SK-MEL-5 (cell line): ENCODE measurements at places on chromosomes 4 and X.

DNA sequence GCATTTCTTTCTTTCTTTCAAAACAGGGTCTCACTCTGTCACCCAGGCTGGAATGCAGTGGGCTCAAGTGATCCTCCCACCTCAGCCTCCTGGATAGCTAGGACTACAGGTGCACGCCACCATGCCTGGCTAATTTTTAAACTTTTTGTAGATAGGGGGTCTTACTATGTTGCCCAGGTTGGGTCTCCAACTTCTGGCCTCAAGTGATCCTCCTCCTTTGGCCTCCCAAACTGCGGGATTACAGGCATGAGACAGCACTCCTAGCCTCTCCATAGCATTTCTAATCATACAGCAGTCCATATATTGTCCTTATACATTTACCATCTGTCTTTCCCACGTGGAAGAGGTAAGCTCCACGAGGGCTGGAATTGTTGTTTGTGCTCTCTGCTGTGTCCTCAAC is 2.0 kb upstream of the FHIP1A start:
- DNase-seq: no peak

DNA sequence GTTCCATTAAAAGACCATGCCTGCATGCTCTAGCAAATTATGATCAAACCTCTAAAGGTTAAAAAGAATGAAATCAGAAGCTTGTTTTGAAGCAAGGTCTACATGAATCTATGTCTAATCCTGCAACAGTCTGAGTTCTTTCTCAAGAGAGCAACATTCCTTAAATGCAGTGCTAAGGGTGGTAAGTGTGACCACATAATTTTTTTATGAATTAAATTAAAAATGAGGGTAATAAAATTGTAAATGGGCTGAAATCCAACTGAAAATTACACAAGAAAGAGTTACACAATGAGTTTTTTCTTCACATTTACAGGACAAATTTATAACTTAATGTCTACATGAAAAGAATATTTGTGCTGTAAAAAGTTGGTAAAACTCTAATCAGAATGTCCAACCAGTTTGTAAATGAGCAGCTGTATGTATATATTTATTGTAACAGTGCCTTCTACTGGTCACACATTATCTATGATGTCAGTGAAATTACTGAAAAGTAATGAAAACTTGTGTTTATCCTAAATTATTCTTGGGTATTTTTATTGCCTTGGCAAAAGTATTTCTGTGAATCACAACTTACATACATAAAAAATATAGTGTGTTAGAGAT is 336.3 kb upstream of the PITX2 start:
- DNase-seq: peak; percentile 5

DNA sequence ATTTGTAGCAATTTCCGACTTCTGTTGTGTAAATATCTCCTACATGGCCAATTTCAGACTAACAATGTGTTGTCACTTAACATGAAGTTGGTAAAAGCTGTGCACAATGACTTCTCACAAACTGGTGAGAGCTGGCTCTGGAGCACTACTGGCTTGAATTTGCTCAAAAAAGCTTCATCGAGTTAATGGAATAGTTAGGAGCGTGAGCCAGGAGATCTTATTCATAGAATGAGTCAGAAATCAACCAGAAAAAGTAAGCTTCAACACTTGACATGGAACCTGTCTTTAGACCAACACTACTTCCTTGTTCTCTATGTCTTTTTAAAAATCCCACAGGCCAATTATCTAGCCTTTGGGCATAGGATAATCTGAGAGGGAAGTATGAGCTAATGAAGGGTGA is 7.9 kb upstream of the CHRDL1 start:
- DNase-seq: no peak

DNA sequence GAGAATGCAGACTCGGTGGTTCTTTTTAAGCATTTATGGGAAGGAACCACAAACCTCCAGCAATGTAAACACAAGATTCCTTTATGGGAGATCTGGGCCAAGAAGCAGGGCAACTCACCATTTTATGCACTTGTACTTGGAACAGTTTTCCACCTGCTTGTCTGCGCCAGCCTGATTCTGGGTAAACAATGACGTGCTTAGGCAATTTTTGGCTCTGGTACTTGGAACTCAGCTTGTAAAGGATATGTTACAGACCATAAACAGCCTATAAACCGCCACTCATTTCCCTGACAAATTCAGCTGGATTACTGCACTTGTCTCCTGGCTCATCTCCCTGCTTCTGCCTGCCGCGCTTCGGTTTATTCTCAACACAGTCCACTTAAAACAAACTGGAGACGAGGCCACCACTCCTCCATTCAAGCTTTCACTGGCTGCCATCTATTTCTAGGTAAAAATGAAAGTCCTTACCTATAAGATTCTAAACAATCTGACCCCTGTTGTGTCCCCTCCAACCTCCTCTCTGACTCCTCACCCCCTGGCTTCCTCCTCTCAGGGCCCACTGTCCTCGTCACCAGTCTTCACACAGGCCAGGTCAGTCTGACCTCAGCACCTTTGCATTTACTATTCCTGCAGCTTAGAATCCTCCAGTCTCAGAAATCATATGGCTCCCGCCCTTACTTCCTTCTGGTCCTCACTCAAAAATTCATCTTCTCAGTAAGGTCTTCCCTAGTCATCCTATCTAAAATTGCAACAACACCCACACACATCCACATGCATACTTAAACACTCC is 205.9 kb upstream of the GALNT7 start:
- DNase-seq: no peak

GRCh38 chr4:145319751-145320150 is 139.4 kb upstream of the OTUD4 start:
- DNase-seq: no peak

DNA sequence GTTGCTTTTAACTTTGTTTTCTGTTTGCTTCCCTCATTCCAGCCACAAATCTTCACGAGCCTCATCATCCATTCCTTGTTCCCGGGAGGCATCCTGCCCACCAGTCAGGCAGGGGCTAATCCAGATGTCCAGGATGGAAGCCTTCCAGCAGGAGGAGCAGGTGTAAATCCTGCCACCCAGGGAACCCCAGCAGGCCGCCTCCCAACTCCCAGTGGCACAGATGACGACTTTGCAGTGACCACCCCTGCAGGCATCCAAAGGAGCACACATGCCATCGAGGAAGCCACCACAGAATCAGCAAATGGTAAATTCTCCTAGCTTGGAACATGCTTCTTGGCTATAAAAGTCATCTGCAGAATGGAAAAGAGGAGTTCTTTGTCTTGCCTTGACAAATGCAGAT is 12.6 kb downstream of the AMTN start:
- no peak for DNase-seq

- no peak for DNase-seq
Observed at GRCh38 chr4:15659768-15660570, 4.8 kb upstream of the FBXL5 start.
